Fibroblast of villous mesenchyme (primary cell): ENCODE measurements at places on chromosomes 5 and 9. TPM values are rescaled to one million over a fixed set of nuclear protein-coding genes. Genes with fewer than 3 reads are reported as not detected.

The GADD45G gene
- 0.43 and 0.64 TPM in 2 replicates for total RNA-seq

The INSYN2B gene
- total RNA-seq, result 11.0 and 12.5 TPM in 2 replicates

The PTGS1 gene
- total RNA-seq, result 10.4 and 32.9 TPM in 2 replicates

The PCDHA12 gene
- under 0.01 TPM in 2 replicates for total RNA-seq

The LCNL1 gene
- total RNA-seq, result 3.2 and 3.5 TPM in 2 replicates

The WNK2 gene
- total RNA-seq, result not detected in 2 replicates

The NME5 gene
- 1.3 and 2.2 TPM in 2 replicates for total RNA-seq

The ORM2 gene
- not detected in 2 replicates for total RNA-seq

The DDX4 gene
- not detected in 2 replicates for total RNA-seq

The ZNF366 gene
- under 0.01 TPM in 2 replicates for total RNA-seq

The TMEFF1 gene
- total RNA-seq, result 0.43 and 0.97 TPM in 2 replicates

The SPATA6L gene
- total RNA-seq, result 0.43 and 0.64 TPM in 2 replicates

The LSM11 gene
- total RNA-seq, result 4.5 and 5.6 TPM in 2 replicates
